ENCODE measurements at places on chromosomes 2 and 18.

DNA sequence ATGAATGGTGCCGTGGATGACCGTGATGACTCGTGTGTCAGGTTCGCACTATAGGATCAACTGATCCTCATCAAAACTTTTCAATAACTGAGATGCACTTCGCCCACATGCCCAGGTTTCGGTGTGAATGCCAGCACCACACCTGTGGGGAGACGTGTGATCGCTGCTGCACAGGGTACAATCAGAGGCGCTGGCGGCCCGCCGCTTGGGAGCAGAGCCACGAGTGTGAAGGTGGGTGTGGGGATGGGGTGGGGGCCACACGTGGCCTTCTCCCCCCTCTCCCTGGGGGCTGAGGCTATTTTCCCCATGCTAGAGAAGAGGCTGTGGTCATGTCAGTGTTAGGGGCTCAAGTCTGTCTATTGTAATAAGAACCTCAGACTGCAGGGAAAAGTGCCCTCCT is 69.0 kb downstream of the LAMA3 start:
- no peak for DNase-seq

- DNase-seq, result no peak
These were observed 25.3 kb upstream of the MFSD6 start for GRCh38 chr2:190382851-190383250.

DNA sequence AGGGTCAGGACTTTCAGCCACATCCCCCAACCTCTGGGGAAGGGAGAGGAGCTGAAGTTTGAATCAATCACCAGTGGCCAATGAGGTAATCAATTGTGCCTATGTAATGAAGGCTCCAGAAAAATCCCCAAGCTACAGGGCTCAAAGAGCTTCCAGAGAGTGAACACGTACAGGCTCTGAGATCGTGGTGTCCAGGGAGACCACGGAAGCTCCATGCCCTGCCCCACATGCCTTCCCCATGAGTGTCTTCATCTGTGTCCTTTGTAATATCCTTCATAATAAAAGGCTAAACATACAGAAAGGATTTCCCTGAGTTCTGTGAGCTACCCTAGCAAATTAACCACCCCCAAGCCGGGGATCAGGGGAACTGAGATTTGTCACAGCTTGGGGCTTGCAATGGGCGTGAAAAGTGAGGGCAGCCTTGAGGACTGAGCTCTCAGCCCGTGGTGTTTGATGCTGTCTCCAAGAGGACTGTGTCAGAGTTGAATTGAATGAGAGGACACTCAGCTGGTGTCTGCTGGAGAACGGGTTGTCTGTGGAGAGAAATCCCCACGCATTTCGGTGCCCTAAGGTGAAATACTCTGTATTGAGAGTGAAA is 25.5 kb upstream of the TUBB6 start:
- DNase-seq, result no peak

- DNase-seq, result no peak
These were observed 144.7 kb downstream of the GLI2 start for GRCh38 chr2:120880381-120880780.

DNA sequence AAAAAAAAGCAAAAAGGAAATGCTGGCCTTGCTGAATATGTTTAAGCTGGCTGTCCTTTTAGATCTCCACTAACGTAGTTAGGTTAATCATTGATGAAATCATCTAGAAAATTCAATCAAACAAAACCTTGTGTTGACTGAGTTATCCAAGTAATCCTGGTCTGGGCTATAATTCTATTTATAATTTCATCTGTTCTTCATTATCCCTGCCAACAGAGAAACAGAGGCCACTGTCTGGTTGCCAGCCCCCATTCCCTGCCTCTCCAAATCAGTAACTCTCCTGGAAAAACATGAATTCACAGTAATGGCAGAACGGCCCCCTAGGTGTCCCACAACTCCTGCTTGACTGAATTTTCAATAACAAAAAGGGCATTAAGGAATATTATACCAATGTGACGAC is 24.6 kb downstream of the DOCK10 start:
- no peak for DNase-seq

GRCh38 chr18:13625355-13625754 is 101.0 kb downstream of the FAM210A start:
- no peak for DNase-seq

DNA sequence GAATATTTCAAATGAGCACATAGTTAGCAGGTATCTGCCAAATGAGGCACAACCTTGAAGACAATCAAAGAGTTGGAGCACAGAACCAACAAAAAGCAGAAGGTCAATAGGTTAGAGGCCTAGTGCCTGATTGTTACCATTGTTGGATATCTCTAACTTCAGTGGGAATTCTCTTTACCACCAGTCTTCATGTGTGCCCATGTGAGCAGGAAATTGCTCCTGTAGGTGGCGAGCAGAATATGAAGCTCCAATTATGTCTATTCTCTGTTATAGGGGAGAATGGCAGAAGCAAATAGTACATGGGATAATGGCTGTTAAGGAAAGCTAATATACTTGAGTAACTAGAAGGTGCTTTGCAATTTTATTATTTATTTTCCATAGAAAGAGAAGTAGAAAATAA is 14.9 kb upstream of the ZNF385B start:
- no peak for DNase-seq

DNA sequence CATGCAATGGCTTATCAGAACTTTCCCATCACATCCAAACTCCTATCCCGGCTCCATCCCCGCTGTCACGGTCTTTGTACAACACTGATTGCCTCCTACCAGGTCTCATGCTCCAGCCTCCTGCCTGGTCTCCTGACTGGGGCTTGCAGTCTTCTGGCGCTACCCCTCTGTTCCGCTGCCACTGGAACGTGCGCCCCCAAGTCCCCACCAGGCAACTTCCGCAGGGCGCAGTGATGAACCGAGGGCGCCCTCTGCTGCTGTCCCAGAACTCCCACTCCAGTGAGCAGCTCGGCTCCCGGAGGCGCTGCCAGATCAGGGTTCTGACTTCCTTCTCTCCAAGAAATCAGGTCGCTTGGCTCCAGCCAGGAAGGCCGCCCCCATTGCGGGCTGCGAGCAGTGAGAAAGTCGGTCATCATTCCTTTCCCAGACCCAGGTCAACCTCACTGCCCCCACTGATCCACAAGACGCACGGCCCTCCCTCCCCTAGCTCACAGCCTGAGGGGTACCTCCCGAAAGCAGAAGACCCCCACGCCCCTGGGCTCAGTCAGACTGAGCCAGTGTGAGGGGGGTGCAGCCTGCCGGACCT is 43.9 kb upstream of the RAB11FIP5 start:
- DNase-seq, result no peak

DNA sequence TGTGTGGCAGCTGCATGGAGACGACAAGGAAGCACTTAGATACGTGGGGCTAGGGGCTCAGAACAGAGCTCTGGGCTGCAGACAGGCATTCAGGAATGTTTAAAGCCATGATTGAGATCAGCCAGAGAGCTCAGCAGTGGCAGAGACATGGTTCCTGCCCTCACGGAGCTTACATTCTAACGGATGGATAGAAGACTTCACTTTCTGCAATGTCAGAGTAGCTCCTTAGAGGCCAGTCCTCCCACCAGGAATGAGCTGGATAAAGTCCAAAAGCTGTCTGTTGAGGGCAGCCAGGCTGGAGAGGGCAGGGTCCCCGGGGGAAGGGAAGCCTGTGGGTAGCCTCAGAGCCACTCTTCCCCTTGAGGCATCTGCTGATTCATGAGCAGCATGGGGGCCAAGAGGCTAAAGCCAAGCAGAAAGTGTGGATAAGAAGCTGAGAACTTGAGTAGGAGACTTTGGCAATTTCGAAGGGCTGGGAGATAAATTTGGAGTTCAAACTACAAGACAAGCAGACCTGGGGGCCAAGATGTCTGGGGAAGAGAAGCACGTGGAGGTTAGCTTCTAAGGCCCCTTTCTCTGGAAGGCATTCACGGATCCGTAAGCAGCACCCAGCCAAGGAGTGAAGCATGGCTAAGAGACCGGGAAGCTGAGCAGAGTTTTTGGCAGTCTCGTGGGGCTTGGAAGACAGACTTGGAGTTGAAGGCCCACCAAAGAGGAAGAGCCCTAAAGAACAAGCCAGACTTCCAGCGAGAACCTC is 9.7 kb upstream of the CIB4 start:
- DNase-seq, result no peak

DNA sequence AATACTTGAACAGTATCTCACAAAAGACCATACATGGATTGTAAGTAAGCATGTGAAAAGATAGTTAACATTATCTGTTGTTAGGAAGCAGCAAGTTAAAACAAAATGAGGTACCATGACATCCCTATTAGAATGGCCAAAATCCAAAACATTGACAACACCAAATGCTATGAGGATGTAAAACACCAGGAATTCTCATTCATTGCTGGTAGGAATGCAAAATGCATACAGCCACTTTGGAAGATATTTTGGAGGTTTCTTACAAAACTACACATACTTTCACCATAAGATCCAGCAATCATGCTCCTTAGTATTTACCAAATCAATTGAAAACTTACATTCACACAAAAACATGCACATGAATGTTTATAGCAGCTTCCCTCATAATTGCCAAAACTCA is 30.9 kb upstream of the ICOS start:
- no peak for DNase-seq

DNA sequence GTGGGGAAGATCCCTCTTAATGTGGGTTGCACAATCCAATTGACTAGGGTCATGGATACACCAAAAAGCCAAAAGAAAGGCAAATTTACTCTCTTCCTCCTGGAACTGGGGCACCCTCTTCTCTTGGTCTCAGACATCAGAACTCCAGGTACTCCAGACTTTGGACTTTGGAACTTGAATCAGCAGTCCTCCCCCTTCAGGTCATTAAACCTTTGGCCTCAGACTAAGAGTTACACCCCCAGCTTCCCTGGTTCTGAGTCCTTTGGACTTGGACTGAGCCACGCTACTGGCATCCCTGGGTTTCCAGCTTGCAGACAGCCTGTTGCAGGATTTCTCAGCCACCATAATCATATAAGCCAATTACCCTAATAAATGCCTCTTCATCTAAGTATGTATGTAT is 50.8 kb upstream of the KIF5C start:
- DNase-seq, result no peak

DNA sequence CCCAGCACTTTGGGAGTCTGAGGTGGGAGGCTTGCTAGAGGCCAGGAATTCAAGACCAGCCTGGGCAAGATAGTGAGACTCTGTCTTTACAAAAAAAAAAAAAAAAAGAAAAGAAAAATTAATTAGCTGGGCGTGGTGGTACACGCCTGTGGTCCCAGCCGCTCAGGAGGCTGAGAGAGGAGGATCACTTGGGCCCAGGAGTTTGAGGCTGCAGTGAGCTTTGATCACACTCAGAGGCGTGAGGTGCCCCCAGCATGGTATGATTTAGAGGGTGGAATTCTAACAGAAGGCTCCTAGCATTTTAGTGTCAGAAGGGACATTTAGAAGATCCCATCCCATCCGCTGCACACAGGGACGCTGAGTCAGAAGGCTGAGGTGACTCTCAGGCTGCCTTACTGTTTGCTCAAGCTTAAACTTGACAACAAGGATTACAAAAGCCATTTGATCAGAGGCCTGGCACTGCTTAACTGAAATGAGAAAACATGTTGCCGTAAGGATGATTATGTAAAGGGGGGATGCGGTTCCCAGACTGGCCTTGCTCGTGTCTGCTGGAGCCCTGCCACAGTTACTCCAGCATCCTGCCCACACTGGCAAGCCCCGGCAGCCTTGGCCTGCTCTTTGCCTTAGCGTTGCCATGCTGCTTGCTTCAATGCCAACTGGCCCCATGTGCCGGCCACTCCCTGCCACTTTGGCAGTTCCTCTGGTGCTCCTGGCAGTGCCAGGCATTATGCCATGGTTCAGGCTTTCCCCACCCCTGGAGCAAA is 45.6 kb upstream of the SLC1A4 start:
- DNase-seq, result no peak

GRCh38 chr18:68676913-68677312 is 38.0 kb downstream of the TMX3 start:
- DNase-seq, result no peak

- no peak for DNase-seq
These were observed 181.6 kb downstream of the BCL2 start for GRCh38 chr18:63137999-63138435.

DNA sequence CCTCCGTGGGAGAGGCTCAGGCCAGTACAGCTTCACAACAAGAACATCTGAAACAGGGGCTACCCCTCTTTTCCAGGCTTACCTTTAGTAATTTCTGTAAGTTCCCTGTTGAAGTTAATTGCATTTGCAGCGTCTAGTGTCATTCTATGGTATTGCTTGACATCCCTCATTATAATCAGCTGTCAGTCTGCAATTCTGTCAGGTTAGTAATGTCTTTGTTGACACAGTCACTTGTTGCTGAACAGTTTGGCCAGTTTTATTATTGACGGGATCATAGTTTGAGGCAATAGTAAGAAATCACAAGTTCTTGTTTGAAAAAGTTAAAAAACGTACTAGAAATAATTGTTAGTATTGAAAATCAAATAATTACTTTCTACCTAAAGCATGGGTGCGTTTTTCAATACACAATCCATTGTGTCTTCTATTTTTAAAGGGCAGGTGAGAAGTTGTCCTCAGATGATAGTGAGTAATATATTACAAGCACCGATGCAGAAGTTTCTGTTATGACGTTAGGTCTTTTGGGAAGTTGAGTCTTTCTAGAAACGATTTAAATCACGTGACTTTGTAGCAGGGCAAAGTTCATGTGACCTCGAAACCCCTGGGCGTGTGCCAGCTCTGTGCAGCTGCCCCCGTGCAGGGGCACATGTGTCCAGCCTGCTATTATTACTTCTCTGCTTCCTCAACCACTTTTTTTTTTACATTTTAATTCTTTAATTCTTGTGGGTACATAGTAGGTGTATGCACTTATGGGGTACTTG is 49.5 kb upstream of the MBP start:
- DNase-seq, result no peak

- DNase-seq, result no peak
These were observed 95.0 kb upstream of the HDAC4 start for GRCh38 chr2:239495791-239496233.

DNA sequence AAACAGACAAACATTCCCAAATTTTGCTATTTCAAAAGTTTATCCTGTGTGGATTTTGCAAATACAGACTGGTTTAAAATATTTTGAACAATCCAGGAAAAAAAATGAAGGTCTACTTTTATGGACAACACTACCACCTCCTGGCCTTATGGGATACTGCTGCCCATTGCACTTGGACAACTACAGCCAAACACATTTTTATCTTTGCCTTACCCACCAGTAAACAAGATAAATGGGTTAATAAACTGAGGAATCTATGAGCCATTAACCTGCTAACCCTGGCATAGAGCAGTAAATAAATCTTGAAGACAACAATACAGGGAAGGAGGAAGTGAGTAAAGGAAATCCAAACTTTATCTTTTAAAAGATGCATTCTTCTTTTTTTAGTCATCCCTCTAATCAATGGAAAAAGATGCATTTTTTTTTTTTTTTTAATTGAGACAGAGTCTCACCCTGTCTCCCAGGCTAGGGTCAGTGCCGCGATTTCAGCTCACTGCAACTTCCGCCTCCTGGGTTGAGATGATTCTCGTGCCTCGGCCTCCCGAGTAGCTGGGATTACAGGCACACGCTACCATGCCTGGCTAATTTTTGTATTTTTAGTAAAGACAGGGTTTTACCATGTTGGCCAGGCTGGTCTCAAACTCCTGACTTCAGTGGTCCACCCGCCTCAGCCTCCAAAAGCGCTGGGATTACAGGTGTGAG is 2.1 kb upstream of the SPIRE1 start:
- DNase-seq, result peak; percentile 13

DNA sequence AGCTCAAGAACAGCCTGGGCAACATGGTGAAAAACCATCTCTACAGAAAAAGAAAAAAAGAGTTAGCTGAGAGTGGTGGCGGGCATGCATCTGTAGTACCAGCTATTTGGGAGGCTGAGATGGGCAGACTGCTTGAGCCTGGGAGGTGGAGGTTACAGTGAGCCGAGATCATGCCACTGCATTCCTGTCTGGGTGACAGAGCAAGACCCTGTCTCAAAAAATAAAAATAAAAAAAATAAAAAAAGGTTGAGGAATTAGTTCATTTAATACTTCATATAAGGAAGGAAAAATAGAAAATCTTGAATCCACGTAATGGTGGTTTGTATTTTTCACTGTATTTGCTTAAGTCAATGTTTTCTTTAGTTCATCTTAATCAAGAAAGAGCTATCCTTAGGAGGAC is 241.7 kb downstream of the TGIF1 start:
- no peak for DNase-seq
